ENCODE measurements at places on chromosomes 2 and 18.

DNA sequence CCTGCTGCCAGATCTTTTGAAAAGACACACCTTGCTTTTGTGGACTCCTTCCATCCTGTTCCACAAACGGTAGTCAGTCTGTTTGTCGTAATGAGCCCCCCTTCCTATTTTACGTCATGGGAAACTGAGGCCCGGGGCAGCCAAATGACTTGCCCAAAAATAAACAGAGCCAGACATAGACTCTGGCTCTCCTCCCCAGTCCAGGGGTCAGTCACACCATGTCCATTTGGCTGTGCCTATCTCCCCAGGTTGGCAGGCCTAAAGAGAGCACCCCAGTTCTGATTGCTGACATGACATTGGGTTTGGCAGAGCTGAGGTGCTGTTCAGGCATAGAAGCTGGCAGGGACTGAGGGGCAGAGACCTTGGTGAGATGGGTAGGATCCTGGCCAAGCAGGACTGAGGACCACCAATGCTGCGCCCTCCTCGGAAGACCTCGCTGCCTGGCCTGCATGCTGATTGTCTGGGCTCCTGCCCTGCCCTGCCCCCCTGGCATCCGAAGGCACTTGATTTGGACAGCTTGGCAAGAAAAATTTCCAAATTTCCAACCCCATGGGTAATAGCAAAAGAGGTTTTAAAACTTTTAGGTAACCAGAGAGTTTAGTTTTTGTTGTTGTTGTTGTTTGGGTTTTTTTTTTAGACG lies 335.4 kb downstream of the DYSF start:
- DNase-seq, result peak; percentile 7

DNA sequence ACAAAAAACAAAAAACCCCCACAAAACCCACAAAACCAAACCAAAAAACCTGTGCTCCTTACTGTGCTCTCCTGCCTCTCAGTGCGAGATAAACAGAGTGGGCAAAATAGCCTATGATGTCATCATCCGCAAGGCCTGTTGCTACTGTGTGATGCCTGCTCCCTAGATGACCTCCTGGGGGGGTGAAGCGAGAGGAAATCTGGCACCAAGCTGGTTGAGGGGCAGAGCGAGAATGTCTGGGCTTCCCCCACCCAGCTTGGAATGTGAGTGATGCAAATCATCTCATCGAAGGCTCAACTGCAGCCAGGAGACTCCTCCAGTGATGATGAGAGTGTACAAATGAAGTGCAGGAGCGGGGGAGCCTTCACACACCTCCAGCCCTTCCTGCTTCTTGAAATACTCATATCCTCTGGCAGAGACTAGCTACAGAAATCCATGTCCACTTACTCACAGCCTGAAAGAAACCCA lies 57.7 kb upstream of the MAP4K3 start:
- DNase-seq, result peak; percentile 45

DNA sequence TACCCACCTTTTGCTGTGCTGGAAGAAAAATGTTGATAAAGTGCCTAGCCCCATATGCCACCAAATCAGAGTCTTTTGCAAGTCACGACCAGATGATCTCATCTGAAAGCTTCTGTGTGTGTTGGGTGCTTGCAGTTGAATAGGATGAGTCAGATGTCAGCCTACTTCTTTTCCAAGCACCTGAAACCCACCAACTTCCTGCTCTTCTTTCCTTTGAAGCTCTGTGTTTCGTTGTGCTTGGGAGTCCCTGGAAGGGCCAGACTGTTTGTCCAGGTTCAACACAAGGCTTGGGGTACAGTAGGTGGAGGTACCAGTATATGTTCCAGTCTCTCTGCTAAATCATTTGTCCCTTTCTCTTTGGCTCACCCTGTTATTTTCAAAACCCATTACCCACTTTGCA lies 36.8 kb upstream of the LCLAT1 start:
- no peak for DNase-seq

GRCh38 chr2:157443795-157444640 lies at the start of gene CYTIP:
TSS of gene CYTIP (minus strand) at chr2:157444089. CDS start at chr2:157444020, 69 bp downstream.
- DNase-seq, result no peak

DNA sequence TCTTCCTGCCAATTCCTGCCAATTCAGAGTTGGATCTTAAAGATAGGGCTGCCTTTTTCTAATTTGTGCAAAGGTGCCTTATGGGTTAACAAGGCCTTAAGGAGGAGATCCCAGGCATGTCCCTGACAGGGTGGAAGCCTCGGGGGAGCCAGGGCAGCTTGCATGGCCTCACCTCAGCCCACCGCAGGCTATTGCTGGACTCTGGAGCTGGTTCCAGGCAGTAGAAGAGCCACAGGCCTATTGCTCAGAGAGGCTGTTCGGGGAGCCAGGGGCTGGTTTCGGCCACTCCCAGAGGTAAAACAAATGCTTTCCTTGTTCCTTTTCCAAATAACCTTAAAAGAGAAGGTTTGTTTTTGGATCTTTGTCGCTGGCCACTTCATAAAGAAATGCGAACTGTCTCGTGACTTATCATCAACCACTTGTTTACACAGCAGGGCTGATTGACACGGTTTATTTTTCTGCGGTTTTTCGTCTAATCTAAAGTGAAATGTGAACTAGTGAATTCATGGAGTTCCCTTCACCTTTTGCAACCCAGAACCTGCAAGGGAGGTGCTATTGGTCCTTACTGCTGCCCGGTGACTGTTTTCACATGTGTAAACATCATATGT lies 108.6 kb downstream of the APOB start:
- DNase-seq, result no peak

GRCh38 chr2:207330912-207331311 lies 165.2 kb upstream of the KLF7 start:
- no peak for DNase-seq

DNA sequence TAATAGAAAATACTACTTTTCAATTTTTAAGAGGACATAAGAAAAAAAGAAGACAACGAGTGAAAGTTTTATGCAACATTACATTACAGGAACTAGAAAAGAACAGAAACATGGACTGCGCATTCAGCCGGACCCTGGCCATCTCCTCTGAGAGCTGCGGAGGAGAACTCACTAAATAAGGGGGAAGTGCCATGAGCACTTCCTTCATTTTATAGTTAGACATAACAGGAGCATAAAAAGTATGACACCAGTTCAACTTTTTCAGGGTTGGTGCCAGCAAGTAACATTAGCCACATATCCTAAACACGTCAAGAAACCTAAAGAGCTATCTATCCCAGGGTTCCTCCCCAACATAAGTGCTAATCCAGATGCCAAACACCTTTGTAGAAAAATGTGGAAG lies 78.0 kb upstream of the SERTAD2 start:
- DNase-seq, result no peak

DNA sequence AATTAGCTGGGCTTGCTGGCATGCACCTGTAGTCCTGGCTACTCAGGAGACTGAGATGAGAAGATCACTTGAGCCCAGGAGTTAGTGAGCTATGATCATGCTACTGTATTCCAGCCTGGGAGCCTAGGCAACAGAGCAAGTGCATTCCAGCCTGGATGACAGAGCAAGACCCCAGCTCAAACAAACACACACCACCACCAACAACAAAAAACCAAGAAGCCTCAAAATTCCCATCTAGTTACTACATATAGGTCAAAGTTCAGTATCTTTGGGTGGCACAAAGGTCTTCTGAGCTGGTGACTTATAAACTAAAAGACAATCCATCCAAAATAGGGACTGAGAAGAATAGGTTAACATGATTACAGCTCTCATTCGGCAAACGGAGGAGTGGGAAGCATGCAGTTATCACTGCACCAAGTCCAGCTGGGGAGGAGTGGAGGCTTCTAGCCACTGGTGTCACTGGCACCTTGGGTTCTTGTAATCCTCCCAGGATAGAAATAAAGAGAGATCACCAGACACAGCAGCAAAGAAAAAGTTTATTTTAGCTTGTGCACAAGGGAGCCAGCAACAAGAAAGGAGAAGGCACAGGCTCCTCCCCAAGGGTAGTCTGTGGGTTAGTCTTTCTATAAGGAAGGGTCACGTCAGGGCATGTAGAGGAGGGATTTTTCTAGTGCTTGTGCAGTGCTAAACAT lies 57.4 kb downstream of the SH2D6 start:
- DNase-seq, result no peak

DNA sequence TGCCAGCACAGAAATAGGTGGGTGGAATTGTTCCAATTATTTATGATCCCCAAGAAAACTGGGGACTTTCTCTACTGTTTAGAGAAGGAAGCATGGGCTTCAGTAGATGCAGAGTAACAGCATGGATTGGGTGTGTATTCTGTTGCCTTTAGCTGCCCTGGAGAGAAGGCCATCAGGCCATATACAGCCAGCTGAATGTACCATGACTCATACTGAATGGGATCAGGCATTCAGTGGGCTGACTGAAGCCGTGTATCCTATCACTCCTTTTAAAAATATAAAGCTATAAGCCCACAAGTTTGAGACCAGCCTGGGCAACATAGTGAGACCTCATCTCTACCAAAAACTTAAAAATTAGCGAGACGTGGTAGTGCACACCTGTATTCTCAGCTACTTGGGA lies 16.7 kb upstream of the PLEKHM3 start:
- no peak for DNase-seq

- DNase-seq, result no peak
Observed at GRCh38 chr2:10226038-10226724, 76.5 kb upstream of the HPCAL1 start.

DNA sequence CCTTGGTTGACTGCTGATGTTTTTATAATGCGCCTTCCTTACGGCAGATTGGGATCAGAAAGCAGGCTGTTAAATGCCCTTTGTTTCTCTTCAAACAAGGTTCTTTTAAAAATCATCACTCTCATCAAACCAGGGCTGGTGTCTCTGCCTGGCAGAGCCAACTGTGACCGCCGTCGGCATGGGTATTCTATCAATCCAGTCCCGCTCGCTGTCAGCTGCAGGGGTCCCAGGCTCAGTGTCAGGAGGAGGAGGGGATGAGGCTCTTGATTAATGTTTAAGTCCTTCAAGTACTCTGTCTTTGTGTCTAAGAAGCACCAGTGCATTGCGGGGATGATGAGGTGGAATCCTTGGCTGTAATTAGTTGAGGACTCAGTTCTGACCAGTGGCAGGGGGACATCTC lies 348.1 kb downstream of the RNF144A start:
- DNase-seq, result no peak

- peak; percentile 65 for DNase-seq
Observed at GRCh38 chr18:76495006-76495370, at the start of gene ZNF516. TSS of gene ZNF516 (minus strand) at chr18:76495242. CDS start at chr18:76443054, 52,188 bp downstream.

DNA sequence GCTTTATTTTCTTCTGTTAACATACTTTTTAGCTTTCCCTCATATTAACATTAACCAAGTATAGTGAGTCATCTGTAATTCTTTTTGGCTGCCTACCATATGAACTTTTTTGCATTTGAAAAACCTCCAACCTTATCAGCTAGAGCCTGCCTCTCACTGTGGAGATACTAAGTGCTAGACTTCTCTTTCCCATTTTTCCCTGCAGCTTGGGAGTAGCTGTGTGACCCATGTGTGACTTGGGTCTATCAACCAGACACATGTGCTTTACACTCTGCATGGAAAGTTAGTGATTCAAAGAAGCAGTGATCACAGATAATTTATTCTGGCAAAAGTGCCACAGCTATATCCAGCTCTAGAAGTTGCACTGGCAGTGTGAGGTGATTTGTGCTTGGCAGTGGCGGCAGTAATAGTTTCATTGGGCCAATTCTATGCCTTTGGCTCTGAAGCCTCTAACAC lies 36.3 kb downstream of the PREPL start:
- DNase-seq, result no peak

GRCh38 chr2:173196080-173196479 lies 120.4 kb downstream of the MAP3K20 start:
- no peak for DNase-seq

- no peak for DNase-seq
Observed at GRCh38 chr2:76613330-76613729, 902.6 kb upstream of the GCFC2 start.

DNA sequence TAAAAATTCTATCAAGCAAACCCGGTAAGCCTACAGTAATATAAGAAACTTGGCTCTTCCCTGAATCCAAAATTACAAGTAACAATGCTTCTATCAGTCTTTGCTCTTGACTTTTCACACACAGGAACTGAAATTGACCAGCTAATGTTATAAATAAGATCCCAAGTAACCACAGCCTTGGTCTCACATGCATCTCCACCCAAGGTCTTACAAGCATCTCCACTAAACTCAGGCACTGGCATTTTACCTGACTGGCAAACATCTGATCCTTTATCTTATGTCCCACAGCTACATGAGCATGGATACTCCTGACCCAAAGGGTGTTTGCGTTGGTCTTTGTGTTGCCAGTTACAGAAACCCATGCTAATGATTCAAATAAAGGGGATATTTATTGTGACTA lies 302.3 kb upstream of the EPHA4 start:
- no peak for DNase-seq
